Fibroblast of skin of left quadriceps (primary cell): ENCODE measurements at places on chromosomes 16 and 17.
A peak's percentile ranks its signal among the peaks of the same experiment; 100 is the strongest.

DNA sequence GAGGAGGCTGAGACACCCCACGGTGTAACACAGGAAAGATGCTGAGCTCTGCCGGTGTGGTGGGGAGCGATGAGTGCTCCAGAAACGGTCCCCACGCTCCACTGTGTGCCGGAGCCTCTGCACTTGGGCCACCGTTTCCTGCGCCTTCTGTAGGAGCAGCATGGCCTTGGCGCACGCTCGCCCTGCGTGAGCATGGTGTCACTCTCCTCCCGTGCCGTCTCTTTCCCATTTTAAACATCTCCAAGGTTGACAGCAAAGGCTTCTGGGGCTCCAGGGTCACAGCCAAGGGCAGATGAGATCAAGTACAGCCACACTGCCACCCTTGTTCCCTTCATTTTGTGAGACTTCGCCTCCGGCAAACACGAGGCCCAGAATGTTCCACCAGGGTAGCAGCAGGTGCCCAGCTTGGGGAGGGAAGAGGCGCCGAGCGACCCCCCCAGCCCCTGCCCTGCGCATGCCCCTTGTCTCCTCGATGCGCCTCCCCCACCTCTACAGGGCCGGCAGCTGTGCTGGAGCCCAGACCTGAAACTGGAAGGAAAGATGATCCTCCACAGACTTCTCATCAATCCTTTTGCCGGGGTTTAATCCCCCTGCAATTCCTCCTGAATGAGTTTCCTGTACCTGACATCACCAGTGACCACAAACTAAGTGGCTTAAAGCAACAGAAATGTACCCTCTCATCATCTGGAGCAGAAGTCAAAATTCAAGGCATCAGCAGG, 19.9 kb upstream of the OSGIN1 start:
- DNase-seq: peak; percentile 32

DNA sequence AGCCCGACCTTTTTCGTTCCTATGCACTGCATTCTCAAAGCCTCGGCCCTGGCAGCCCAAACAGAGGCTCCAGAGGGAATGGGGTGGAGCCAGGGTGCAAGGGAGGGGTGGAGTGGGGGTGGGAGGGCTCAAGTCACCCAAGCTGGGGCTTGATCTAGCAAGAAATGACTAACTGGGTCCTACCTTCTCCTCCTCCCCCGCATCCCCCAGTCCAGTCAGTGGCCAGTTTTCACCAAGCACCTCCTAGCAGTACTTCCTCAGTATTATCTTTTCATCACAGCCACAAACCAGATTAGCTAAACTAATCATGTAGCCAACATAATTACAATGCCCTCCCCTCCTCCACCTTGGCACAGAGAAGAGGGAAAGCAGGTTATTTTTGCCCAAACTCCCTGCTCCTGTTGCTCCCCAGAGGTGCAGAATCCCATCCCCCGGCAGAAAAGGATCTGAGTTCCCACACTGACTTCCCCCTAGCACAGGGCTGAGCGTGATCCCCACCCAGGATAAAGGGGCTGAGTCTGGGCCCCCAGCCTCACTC, 2.2 kb downstream of the JUP start:
- no peak for DNase-seq

- no peak for DNase-seq
These were observed 36.0 kb upstream of the EMP2 start for GRCh38 chr16:10616419-10616755.

- no peak for DNase-seq
These were observed 14.0 kb upstream of the CCL5 start for GRCh38 chr17:35894206-35894605.

GRCh38 chr16:72847187-72848027, 200.5 kb downstream of the ZFHX3 start:
- no peak for DNase-seq

- no peak for DNase-seq
These were observed 624 bp downstream of the G6PC3 start for GRCh38 chr17:44071198-44071520.

DNA sequence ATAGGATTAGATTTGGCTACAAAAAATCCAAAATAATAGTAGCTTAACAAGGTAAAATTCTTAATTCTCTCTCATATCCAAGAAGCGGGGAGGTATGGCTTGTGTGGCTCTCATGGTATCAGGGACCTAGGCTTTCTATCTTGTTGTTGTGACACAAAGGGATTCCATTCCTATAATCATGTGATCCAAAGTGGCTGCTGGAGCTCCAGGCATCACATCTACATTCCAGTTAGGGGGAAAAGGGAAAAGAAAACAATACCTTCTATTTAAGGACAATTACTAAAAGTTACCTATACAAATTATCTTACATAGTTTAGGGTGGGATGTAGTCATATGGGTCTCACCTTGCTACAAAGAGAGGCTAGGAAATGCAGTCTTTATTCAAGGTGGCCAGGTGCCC, 47.6 kb upstream of the CACNG4 start:
- DNase-seq: no peak

DNA sequence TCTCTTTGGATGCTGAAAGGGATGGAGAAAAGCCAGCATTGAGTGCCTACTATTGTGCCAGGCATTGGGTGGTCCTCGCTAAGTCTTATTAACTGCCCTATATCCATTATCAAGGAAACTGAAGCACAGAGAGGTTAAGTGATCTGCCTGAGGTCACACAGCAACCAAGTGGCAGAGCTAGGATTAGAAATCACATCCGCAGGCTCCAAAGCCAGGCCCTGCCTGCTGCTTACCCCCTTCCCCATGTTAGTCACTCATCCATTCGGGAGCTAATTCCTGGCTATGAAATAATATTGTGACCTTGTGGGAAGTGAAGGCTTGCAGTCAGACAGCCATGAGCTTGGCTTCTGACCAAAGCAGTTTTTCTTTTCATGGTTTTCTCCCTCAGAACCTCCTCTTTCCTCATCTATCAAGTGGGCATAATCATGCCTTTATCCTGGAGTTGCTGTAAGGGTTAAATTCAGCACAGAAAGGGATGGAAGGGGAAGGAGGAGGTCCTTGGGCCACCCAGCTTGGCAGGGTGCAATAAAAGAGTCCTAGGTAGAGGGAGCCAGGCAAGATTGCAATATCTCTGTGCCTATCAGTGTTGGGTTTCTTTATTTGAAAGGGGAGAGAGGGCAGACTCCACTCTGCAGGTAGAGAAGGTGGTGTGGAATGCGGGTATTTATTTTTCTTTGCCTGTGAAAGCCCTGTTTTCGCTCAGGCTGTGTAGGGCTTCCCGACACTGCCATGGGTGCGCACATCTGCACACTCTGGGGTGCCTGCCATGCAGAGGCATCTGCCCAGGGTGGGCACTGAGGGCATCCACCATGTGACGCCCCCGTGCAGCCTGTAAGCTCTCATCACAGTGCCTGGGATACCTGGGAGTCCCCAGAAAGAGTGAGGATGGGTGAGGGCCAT, 11.3 kb downstream of the RAI1 start:
- no peak for DNase-seq

DNA sequence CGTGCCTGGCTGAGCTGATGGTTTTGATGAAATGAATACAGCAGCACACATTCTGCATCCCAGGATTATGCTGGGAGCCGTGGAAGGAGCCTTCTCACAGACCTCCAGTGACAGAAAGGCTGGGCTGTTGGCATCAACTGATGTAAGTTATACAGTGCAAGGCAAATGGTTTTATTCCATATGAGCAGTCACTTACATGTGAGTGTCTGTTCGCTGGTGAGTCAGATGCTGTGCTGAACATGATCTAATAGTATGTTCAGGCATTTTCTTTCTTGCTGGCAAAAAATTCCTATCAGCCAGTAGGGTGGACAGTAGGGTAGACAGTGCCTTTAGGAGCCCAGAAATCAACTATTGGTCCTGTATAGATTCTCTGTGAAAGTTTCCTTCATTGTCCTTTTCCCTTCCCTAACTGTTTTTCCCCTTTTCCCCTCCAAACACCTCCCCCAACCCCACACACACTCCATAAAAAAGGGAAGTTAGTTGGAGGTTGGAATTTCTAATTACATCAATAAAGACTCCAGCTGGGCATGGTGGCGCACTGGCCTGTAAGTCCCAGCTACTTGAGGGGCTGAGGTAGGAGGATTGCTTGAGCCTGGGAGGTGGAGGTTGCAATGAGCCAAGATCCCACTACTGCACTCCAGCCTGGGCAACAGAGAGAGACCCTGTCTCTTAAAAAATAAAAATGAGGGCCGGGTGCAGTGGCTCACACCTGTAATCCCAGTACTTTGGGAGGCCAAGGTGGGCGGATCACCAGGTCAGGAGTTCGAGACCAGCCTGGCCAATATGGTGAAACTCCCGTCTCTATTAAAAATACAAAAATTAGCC, 36.2 kb downstream of the LDHD start:
- DNase-seq: peak; percentile 40

GRCh38 chr17:1039511-1040215, 42.7 kb downstream of the TIMM22 start:
- no peak for DNase-seq

GRCh38 chr17:27282054-27282551, 11.8 kb upstream of the WSB1 start:
- peak; percentile 37 for DNase-seq

DNA sequence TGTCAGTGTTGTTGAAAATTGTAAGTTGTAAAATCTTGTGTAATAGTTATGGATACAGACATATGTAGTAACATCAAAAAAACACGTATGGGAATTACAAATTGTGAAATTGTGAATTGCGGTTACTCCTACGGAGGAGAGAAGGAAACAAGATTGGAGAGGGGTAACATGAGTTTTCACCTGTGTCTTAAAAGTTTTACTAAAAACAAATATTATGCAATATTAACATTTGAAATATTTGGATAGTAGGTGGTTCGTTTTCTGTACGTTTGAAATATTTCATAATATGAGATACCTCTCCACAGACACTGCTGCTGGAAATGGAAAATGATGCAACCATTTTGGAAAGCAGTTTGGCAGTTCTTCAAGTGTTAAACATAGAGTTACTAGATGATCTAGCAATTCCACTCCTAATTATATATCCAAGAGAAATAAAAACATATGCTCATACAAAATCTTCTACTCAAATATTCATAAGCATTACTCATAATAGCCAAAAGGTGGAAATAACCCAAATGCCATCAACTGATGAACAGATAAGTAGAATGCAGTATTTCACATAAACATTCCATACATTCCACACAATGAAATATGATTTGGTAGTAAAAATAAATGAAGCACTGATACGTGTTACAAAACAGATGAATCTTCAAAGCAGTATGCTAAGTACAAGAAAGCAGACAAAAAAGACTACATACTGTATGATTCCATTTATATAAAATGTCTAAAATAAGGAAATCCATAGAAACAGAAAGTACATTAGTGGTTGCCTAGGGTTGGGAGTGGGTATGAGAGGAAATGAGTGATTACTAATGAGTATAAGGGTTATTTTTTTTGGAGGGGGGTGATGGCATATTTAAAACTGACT, 40.7 kb upstream of the ABCA10 start:
- peak; percentile 90 for DNase-seq

DNA sequence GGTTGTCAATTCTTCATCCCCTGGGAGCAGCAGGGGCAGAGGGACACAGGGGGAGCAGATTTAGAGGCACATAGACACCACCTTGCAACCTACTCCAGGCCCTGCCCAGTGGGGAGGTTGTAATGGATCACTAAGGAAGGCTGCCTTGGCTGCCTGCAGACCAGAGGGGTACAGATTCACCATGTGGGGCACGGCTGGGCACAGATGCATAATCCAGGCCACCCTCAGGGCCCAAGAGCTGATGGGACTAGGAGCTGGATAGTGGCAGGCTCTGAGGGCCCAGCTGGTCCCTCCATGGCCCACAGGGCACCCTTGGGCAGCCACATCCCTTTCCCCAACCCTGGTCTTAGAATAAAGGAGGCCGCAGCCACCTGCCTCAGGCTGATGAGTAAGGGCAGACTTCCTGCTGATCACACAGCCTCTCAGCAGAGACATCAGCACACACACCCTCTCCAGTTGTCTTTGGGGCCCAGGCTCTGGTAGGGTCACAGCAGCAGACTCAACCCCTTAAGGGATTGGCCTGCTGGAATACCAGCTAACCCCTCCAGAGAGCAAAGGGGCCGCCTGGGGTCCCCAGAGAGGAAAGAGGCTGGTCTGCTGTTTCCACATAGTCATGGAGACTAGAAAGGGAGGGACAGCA, 224.9 kb downstream of the GSG1L start:
- DNase-seq: no peak

DNA sequence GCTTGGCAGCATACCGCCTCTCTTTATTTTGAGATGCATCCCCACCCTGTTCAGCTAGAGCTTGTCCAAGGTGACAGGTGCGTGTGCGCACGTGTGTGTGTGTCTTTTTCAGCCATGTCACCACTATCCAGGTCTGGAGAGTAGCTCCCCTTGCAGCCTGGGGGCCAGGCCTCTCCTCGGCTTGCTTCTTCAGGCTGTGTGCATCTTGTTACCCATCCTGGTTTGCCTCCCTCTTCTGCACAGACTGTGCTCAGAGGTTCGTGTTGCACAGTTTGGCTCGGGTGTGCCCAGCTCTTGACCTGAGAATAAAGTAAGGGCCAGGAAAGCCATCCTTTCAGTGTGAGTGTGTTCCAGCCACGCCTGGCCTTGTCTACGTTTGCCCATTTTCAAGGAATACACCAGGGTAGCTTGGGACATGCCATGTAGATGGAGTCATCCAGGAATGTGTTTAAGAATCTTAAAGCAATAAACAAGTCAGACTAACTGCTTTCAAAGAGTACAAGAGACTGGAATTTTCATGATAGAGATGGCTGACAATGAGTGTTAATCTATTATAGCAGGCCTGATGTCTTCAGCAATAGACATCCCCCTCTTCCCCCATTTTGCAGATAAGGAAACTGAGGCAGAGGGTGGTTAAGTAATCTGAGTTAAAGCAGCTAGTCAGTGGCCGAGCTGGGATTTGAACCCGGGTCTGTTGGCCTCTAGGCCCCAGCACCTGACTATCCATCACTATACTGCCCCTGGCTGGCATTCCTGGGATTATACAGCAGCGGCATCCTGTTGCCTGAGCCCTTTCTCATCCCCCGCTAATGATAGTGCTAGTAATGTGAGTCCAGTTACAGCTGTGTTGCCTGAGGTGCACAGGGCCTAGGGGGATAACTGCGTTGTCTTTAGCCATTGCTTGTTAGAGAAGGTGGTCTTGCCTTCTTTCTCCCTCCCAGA, 77.9 kb downstream of the KSR1 start:
- DNase-seq: peak; percentile 70

GRCh38 chr16:49078104-49078503, 203.5 kb downstream of the CBLN1 start:
- DNase-seq: no peak

DNA sequence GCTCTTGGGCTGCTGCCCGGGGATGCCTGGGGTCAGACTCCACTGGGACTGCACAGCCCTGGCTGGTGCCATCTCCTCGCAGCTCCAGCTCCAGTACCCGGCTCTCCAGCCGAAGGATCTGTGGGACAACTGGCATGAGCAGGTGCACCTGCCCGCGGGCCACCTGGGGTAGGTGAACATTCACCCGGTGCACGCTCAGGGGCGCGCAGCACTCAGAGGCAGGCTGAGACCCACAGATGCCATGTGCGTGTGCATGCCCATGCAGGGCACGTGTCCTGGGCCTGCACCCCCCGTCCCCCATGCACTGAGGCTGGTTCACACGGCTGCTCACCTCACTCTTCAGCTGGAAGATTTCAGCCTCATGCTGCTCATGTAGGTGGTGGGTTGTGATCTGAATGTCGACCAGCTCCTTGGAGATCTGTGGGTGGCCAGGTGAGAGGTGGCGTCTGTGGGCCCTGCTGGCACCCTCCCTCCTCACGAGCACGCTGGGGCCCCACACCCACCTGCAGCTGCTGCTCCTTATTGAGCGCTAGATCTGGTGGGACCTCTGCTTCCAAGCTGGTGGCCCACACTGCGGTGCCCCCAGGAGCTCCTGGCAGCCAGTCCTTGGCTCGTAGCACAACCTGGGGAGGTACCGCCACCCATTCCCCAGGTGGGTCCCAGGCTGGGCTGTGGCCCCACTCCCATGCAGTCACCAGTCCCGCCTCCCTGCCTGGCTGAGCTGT, 618 bp downstream of the CCDC78 start:
- no peak for DNase-seq
